ENCODE measurements at places on chromosomes 4 and X.

- no peak for DNase-seq
These were observed 115.8 kb downstream of the RTL3 start for GRCh38 chrX:78543281-78543680.

- DNase-seq: peak; percentile 67
These were observed 45.2 kb upstream of the SLC39A8 start for GRCh38 chr4:102390438-102390837.

GRCh38 chr4:31580843-31581242 is 860.7 kb downstream of the PCDH7 start:
- no peak for DNase-seq

DNA sequence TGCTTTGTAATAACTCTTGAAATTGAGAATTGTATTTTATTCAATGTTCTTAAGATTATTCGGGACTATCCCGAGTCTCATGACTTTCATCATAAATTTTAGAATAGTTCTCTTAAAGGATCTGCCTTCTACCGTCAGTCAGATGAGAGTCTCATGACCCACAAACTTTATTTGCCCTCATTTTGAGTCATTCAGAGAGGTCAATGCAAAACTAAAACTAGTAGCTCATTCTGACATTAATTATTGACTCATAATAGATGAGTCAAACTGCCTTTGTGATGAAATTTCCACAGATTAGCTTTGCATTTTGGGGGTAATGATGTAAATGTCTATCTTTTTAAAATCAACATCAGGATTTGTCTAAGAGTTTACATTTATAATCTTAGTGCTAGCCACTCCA is 1527.3 kb downstream of the TECRL start:
- no peak for DNase-seq

GRCh38 chr4:57344296-57344695 is 234.1 kb upstream of the IGFBP7 start:
- DNase-seq: no peak

- no peak for DNase-seq
These were observed 8.7 kb downstream of the GUCY2F start for GRCh38 chrX:109472939-109473735.

DNA sequence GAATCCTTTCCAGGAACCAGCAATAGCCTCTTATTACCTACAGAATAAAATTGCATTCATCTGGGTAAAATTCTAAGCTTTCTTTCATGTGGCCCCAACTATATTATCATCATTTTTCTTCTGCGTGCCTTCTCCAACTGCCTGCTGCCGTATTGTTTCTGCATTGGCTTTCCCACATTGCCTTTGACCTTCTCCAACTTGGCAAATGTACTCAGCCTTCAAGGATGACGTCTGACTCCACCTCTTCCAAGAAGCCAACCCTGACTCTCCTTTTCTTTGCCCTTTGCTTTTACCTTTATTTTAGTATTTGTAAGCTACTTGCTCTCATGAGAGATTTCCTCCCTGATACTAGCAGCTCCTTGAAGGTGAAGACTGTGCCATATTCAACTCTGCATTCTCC is 200.4 kb upstream of the FAM9B start:
- no peak for DNase-seq

- DNase-seq: peak; percentile 89
These were observed 13.5 kb downstream of the NSUN7 start for GRCh38 chr4:40763228-40763716.

- DNase-seq: peak; percentile 69
These were observed 292.9 kb downstream of the TLL1 start for GRCh38 chr4:166165829-166166420.
